Stimulated activated CD4-positive, alpha-beta T cell treated with anti-CD3 and anti-CD28 coated beads, Interleukin-12 subunit alpha, Interleukin-12 subunit beta, amount 100 ng/mL, for 24 hours (primary cell): ENCODE measurements at places on chromosomes 7 and 10.

DNA sequence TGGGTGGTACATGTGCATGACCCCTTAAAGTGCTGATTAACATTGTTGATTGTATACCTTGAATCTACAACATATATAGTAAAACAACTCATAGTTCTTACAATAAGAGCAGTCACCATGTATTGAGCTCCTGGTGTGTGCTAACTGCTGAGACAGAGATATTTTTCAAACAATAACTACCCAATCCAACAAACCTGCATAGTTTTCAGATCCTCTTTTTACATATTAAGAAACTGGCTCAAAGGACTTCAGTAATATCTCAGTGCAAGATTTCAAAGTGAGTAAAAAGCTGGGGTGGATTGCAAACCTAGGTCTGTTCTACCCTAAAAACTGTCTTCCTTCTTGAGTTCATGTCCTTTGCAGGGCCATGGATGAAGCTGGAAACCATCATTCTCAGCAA is 272.2 kb downstream of the SNX13 start:
- DNase-seq: no peak

DNA sequence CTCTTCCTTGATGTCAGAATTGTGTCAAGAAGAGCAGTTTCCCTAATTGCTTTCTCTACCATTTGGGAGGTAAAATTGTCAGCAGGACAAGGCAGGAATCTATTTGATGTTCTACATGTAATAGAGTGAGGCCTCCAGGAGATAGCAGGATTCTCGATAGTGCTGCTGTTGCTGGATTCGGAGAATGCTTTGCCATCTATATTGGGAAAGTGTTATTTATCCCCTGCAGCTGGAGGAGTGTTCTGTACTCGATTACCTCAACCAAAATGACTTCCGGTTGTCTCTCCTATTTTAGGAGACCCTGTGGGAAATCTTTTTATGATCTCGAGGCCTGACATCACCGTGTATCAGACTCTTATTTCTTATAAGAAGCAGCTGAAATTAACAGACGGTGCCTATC is 217.1 kb downstream of the TMEM178B start:
- DNase-seq: no peak

DNA sequence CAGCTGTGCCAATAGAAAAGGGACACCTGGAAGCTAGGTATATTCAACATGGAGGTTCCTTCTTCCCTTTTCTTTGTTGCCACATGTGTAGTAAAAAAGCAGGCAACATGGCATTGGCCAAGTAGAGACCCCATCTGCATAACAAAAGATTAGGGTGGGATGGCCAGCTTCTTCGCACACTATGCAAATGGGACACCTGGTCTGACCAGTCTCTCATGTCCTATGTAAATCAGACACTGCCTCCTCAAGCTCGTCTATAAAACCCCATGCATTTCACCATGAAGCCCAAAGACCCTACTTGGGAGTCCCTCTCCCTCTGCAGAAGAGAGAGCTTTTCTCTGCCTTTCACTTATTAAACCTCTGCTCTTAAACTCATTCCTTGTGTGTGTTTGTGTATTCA is 53.9 kb downstream of the MYL10 start:
- DNase-seq: no peak

- no peak for DNase-seq
Observed at GRCh38 chr10:64316833-64317232, 795.6 kb downstream of the REEP3 start.

DNA sequence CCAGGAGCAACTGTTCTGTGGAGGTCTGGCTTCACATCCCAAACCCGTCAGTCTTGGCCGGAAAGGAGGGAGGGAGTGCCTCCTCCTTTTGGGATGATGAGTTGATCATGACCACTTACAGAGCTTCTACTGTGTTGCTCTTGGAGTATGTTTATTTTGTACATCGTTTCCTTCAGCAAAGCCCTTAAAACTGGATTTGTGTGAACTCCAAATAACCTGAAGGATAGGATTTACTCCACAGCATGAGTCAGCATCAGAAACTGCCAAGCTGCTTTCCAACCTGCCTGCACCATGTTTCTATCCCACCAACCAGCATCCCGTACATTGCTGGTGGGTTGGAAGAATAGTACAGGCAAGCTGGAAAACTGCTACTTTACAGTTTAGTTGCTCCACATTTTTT is 3.5 kb downstream of the CCDC201 start:
- DNase-seq: no peak

DNA sequence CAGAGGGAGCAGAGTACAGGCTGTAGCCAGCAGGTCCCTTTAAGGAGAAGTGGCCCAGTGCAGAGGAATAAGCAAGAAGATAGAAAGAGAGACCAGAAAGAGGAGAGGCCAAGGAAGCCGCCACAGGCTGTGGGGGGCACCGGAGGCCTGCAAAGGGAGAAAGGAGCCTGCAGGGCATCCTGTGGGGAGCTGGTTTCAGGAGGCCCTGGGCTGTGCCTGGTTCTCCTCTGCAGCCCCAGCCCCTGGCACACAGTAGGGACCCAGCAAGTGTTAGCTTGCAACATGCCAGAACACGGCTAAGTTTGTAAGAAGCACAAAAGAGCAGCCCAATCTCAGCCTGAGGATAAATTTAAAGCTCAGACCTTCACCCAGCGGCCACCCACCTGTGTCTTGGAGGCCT is 12.3 kb upstream of the C10orf71 start:
- DNase-seq: no peak

GRCh38 chr7:54354436-54354835 is 187.7 kb upstream of the VSTM2A start:
- DNase-seq: no peak

DNA sequence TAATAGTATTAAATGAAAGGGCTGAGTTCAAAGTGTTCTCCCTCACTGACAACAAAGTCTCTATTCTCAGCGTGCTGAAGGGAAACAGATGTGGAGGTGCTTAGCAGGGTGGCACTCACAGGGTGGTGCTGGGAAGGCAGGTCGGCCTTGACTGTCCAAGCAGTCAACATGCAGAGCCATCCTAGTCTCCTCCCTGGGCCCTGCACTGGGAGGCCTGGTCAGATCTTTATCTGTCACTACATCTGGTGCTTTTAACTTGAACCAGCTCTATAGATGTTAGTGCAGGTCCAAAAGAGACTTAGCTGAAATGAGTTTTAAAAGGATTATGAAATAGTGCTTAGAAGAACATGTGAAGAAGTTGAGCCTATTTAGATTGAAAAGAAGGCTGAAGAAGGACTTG is 82.1 kb downstream of the AVL9 start:
- DNase-seq: no peak

DNA sequence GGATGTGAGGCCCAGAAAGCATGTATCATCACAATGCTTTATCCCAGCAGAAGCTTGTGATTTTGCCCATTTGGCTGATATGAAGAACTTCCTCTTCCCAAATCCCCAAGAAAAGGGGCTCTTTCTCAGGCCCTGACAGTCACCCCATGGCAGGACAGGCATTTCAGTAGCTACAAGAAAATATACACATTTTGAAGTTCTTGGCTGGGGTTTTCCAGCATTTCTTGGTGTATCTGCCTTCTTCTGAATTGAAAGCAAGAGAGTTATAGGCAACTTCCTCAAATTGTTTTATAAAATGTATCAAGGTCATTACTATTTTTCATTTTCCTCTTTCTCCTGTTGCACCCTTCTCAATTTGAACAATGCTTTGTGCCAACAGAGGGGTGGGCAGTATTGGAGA is 63.3 kb upstream of the PDLIM1 start:
- no peak for DNase-seq

- no peak for DNase-seq
Observed at GRCh38 chr10:121556455-121556854, 41.8 kb downstream of the FGFR2 start.

DNA sequence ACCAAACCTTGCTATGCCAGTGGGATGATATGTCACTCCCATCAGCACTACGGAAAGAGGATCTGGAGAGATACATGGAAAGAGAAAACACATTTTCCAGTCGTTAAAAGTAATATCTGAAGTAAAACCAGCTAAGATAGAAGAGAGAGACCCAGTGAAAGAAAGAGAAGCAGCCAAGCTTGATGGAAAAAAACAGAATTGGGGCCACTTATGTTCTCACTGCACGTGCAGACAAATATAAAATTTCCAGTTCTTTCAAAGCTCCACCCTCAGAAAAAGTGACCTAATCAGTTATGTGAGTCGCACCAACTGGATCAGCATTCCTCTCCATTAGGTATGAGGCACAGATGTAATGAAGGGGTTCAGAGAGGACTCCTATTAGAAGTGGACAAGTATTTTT is 266.1 kb downstream of the MTERF1 start:
- DNase-seq: no peak

DNA sequence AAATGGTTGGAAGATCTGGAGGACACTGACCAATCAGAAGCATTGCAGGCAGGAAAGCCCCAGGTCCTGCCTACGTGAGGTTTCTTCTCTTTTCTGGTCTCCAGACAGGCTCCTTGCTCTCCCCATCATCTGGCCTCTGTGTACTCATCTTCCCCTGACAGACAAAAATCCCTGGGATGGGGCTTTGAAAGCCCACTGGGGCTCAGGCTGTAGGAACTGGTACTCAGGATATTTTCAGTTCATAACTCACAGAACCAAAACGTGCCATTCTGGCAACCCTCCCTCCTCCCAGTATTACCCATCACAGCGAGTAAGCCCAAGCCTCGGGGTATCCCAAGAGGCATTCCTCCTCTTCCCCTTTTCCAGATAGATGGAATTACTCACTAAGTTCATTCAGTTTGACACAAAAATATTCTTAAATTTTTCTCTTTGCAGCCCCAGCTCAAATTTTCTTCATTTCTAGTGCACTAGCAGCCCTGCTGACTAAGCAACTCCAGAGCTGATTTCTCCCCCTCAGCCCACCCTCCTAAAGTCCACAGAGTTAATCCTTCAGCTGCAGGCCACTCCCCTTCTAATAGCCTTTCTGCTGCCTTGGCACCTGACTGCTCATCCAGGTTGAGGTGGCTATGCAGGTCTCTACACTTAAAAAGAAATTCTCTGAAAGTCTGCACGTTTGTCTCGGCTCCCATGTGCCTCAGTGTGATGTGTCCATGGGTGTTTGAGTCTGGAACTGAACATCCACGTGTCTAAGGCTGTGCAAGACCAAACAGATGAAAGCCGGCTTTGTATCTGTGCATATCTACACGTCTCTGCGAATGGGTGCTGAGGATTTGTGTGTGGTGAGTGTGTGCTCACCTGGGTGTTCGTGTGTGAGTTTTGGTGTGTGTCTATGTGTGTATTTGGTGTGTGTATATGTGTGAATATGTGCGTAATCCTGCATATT is 331.4 kb downstream of the CCSER2 start:
- no peak for DNase-seq

DNA sequence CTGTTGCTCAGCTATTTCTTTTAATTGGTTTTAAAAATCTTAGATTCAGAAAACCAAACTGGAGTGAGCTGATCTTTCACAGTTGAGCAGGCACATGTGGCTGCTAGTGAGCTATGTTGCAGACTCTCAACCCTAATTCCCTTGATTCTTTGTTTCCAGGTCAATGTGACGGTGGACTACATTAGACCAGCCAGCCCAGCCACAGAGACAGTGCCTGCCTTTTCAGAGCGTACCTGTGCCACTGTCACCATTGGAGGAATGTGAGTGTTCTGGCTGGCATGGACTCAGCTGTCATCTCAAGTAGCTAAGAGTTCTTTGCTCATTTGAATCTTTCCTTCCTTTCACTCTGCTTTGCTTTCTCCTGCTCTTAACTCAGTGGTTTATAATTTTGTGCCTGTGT is 187.1 kb downstream of the LRRC4 start:
- DNase-seq: no peak

DNA sequence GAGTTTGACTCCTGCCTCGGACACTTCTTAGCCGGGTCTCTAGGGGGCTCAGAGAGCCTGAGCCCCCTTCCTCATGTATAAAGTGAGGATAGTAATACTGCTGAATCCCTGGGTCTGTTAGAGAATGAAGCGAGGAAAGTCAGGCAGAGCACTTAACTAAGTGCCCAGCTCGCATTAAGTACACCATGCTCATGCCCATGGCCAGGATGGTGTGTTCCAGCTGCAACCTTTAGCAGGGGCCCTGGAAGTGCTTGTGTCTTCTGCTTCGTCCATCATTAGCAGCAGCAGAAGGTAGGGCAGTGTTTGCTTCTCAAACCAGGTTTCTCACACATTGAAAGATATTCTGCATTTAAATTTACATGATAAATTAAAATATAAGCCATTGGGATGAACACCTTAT is 27.3 kb upstream of the WDFY4 start:
- DNase-seq: no peak

DNA sequence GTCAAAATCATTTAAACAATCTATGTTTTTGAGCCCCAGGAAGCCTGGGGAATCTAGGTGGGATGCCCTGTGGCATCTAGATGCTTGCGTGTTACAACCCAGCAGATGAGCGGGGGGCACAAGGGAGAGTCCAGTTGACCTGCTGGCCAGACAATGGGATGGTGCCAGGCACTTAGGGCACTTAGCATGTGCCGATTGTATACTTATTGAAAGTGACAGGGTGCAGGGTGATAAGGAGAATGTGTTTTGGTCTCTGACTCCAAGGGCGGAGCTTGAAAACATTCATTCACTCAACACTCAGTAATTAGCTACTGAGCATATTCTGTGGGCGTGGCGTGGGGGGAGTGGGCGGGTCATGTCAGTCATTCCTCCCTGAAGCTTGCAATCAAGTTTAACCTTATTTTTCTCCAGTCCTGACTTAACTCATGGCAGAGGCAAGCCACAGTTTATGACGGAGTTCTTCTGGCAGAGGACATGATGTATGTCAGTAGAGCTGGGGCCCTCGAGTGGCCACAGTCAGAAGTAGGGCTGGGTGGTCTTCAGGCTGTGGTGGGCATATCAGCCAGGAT is 115.1 kb downstream of the PRKCQ start:
- no peak for DNase-seq

- no peak for DNase-seq
Observed at GRCh38 chr10:49585387-49585786, 24.7 kb upstream of the SLC18A3 start.

DNA sequence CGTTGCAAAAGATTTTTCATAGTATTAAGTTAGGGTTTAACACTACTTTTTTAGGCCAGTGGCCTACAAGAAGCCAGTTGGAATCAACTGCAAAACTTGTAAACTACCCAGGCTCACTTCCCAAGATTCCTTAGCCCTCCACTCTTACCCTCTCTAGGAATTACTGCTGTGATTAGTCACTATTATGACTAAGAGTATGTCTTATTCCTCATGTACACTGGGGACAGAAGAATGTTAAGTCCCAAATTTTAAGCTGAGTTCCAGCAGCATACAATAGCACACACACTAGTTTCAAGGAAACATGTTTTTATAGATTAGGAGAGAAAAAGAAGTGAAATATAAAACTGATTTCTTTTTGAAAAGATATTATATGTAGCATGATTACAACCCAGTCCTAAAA is 42.8 kb downstream of the FBXL13 start:
- no peak for DNase-seq

- DNase-seq: no peak
Observed at GRCh38 chr10:14016931-14017333, 313.8 kb downstream of the FRMD4A start.

- DNase-seq: no peak
Observed at GRCh38 chr7:151741585-151741984, 135.3 kb downstream of the PRKAG2 start.

- no peak for DNase-seq
Observed at GRCh38 chr10:93434991-93435491, 47.1 kb downstream of the MYOF start.

- no peak for DNase-seq
Observed at GRCh38 chr7:84614821-84615501, 420.4 kb upstream of the SEMA3A start.
